Activated CD4-positive, alpha-beta T cell treated with anti-CD3 and anti-CD28 coated beads, Interleukin-2, amount 10 ng/mL, durations not matched to agents 7 days and 5 days (primary cell): ENCODE measurements at places on chromosomes 12 and 14.

DNA sequence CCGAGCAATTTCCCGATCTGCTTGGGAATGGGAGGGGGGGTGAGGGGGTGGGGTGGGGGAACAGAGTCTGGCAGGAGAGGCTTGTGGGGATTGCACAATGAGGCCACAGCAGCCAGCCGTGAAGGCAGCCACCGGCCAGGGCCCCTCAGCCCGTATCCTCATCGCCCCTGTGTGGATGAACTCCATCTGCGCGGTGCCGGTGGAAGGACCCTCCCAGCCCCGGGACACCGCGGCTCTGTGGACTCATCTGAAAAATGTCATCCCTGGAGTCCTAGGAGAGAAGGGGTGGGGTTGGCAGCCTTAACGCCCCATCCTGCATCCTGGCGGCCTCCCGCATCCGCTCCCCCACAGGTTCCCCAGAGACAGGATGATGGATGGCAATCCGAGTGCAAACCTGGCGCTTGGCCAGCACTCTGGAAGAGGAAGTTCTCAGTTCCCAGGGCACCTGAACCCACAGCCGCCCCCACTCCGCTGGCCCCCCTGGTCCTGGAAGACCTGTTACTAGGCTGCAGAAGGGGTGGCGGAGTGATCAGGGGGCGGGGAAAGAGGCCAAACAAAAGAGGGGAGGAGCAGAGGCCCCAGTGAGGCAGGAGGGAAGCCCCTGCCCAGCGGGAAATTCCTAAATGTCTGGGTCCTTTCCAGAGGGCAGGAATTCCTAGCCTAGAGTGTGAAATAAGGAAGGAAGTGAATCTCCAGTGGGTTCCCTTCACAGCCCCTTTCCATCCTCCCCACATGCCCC is 1.2 kb upstream of the TNFAIP2 start:
- DNase-seq, result no peak

DNA sequence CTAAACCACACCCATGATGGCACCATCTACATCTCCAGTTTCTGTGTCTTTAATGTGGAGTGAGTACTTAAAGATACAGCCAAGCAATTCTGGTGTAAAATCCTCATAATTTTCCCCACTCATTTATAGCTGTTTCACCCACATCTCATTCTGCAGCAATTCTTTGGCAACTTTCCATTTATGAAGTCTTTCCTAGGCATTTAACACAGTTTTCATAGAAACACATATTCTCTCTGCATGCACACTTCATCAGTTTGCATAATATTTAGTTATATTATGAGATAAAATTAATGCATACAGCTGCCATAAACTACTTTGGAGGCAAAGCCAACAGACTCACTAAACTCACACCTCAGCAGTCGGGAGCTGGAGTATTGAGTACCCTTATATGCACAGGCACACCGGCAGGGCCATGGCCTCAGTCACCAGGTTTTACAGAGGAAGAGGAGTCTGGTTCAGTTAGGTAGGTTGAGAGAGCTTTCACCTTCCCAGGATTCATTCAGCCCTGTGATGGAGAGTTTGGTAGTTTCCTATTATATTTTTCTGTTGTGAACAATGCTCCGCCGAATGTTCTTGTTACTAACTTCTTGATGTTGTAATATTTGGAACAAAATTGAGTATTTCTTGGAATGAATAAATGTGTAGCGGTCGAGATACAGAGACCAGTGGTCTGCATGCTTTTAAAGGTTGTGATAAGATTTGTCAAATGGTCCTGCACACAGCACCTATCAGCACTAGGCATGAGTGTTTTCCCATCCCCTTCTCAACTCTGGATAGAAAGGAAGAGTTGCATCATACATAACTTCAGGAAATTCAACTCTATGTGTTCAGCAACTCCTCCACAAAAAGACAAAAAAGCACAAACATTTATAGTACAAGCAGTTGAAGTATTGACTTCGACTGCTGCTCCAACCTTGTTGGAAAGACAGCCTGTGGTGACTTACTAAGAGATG is 123.5 kb downstream of the TTC8 start:
- no peak for DNase-seq

GRCh38 chr12:109029411-109029810 is 8.5 kb upstream of the SVOP start:
- DNase-seq, result no peak

GRCh38 chr14:101357038-101357437 is 204.3 kb upstream of the DIO3 start:
- no peak for DNase-seq

DNA sequence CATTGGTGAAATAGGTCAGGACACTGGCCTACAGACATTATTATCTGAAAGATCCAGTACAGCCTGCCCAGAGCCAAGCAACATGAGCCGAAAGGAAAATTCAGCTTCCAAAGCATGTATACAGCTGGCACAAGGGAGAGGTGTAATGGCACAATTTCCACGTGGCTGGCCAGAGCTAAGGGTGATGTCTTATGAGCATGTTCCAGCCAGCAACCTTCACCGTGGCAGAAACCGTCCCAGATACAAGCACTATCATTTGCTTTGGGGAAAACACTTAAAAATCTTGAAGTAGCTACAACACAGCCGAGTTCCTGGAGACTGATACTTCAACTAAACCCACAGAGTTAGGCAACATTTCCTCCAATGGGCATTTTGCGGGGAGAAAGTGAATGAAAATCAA is 44.5 kb downstream of the CORO1C start:
- no peak for DNase-seq

GRCh38 chr12:99137124-99137855 is 492.2 kb downstream of the APAF1 start:
- no peak for DNase-seq

GRCh38 chr12:4894019-4894418 is 15.7 kb upstream of the KCNA1 start:
- no peak for DNase-seq

- no peak for DNase-seq
These were observed 41.0 kb upstream of the AMIGO2 start for GRCh38 chr12:47120736-47121135.

DNA sequence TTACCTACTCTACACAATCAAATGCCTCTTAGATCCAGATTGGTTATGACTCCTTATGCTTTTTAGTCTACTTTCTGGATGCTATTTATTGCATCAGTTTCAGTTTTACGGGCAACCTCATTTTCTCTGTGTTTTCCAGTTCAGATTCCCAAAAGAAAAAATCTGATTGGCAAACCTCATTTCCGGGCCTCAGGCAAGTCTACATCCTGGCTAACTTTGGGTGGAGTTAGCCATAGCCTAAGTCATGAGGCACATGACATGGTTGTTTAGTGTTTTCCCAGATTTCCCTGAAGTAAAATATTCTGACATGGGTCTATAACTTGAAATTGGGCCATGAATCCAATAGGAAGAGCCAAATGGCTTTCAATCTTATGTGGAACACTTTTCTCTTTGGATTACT is 339.7 kb downstream of the NUAK1 start:
- no peak for DNase-seq
